ENCODE measurements at places on chromosomes 5 and 9. TPM values are rescaled to one million over a fixed set of nuclear protein-coding genes. Genes with fewer than 3 reads are reported as not detected.

GRCh38 chr5:172438319-172438668 lies 16.0 kb downstream of the SH3PXD2B start:
- DNase-seq = no peak

DNA sequence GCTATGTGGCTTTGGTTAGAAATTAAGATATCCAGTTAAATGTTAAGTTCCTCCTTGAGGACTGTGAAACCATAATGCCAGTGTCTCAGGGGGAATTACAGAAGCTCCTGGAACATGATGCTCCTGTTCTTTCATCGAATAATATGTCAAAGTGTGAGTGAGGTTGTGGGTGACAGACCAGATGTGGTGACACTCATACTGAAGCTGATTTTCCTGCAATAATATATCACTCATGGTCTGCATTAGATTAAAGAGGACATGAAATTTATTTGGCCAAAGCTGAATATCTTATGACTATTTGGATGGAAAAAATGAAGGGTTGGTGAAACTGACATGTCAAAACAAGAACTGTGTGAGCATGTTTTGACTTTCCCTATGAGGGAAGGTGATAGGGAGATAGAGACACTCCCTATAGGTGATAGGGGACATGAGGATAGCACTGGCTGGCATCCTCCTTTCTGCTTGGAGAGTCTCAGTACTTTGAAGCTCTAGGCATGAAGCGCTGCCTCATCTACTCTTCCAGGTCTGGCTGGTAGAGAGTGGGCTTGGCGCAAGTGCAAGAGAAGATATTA lies 173.5 kb downstream of the ARHGEF28 start:
- no peak for DNase-seq

DNA sequence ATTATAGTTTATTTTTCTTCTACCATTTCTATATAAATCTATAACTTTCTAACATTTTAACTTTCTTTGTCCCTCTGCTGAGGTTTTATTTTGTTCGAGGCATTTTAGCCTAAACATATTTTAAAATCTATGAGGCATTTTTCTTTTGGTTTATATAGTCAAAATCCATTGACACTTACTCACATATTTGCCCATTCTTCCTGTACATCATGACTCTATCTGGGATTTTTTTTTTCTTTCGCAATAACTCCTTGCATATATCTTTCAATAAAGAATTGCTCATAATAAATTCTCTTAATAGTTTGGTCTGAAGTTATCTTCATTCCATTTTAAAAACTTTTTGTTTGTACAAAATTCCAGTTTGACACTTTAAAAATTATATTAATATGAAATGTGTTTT lies 632.3 kb downstream of the TLE4 start:
- DNase-seq = no peak

DNA sequence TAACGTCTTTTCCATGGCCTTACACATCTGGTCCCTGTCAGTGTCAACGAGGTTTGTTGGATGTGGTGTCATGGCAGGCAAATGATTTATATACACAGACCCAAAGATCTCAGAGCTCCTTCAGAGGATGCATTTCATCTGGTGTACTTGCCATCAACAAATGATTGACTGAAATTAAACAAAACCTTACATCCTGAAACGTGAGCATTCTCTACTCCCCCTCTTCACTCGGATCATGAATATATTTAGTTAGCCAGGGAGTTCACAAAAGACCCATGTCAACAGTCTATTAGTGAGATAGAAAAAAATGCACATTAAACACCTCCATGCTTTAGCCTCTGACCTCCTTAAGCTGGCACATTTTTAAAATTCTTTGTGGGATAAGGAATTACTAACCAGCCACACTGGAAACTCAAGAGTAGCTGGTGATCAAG lies 215.6 kb downstream of the EFNA5 start:
- DNase-seq = no peak

DNA sequence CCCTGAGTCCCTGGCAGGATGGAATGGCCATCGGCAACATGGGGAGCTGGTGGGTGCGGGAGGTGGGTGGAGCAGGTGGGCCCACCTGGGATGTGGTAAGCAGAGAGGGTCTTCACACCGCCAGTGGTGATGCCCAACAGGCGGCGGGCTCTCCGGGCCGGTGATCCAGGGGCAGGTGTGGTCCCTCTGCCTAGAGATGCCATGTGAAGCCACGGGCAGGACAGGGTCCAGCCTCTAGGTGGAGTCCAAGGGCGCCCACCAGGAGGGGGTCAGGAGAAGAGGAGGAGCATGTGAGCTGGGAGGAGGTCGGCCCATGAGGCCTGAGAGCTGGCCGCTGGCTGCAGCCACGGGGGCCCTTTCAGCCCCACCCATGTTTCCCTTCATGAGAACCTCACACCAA lies 221.1 kb downstream of the FANCC start:
- no peak for DNase-seq

DNA sequence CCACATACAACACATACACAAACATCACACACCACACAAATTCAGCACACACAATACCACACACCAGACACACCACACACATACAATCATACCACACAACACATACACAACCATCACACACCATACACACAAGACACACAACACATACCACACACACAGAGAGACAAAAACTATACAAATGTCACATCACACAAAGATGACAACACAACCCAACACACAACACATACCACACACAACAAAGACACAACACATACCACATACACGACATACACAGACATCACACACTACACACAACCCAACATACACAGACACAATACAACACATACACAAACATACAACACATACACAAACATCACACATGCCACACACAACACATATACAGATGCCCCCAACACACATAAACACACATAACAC lies 44.8 kb downstream of the ROR2 start:
- no peak for DNase-seq

- no peak for DNase-seq
These were observed 3.4 kb upstream of the CXCL14 start for GRCh38 chr5:135582099-135582781.

- DNase-seq = no peak
These were observed 77.7 kb upstream of the ADAMTSL1 start for GRCh38 chr9:18396102-18396728.

DNA sequence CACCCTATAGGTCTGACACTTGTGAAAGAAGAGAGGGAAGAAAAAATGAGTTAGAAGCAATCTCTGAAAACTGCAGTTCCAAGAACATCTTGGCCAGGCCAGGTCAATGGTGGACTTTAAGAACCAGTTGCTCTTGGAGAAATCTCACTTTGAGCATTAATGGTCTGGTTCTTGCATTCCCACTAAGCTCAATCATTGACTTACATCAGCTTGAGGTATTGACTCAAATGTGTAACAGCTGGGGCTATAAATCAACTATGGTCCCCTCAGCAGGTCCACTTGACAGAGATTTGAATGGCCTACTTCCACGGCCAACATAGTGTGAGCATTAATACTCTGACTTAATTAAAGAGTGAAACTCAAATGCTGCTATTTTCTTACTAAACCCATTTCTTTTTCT lies 357.8 kb upstream of the RGMB start:
- peak; percentile 13 for DNase-seq

- no peak for DNase-seq
These were observed 70.8 kb downstream of the NXNL2 start for GRCh38 chr9:88605512-88606362.

- no peak for DNase-seq
These were observed 189.8 kb upstream of the BRINP1 start for GRCh38 chr9:119559056-119559455.

Gene FOXD4
- polyA plus RNA-seq = 0.22 TPM

Gene LECT2
- polyA plus RNA-seq = not detected

Gene SLC6A18
- polyA plus RNA-seq = not detected

Gene ARAP3
- polyA plus RNA-seq = 2.4 TPM

Gene CTXN3
- polyA plus RNA-seq = 0.10 TPM

Gene TMED9
- polyA plus RNA-seq = 247 TPM

Gene GMCL2
- not detected for polyA plus RNA-seq

Gene PCDHGA9
- polyA plus RNA-seq = 0.24 TPM

Data from keratinocyte (primary cell).